ENCODE measurements at places on chromosomes 2 and 18. TPM values are rescaled to one million over a fixed set of nuclear protein-coding genes. Genes with fewer than 3 reads are reported as not detected.

GRCh38 chr2:212970132-212970531, 181.3 kb downstream of the IKZF2 start:
- peak; percentile 75 for DNase-seq

- no peak for DNase-seq
These were observed 115.9 kb upstream of the CD302 start for GRCh38 chr2:159913900-159914299.

The PIEZO2 gene
- 1.7 TPM for total RNA-seq

GRCh38 chr2:11343368-11343649, 1.1 kb downstream of the ROCK2 start:
- DNase-seq: no peak

The RNF152 gene
- total RNA-seq: 11.7 TPM

GRCh38 chr2:23468474-23469141, 83.6 kb downstream of the KLHL29 start:
- DNase-seq: no peak

GRCh38 chr2:134275058-134275862, 21.4 kb downstream of the MGAT5 start:
- DNase-seq: no peak

DNA sequence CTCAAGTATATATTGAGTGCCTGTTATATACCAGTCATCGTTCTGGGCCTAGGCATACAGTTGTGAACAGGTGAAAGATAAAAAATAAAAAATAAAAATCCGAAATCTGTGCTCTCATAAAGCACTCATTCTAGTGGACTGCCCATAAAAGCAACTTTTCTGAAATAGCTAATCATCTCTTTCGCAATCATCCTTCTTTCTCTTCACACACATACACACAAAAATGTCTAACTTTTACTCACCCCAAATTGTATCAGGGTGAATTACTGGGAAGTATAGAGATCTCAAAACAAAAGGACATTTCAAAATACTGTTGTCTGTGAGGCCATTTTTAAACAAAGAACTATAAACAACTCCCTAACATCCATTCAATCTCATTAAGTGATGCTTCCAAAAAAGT, 29.6 kb upstream of the ORC2 start:
- peak; percentile 70 for DNase-seq

DNA sequence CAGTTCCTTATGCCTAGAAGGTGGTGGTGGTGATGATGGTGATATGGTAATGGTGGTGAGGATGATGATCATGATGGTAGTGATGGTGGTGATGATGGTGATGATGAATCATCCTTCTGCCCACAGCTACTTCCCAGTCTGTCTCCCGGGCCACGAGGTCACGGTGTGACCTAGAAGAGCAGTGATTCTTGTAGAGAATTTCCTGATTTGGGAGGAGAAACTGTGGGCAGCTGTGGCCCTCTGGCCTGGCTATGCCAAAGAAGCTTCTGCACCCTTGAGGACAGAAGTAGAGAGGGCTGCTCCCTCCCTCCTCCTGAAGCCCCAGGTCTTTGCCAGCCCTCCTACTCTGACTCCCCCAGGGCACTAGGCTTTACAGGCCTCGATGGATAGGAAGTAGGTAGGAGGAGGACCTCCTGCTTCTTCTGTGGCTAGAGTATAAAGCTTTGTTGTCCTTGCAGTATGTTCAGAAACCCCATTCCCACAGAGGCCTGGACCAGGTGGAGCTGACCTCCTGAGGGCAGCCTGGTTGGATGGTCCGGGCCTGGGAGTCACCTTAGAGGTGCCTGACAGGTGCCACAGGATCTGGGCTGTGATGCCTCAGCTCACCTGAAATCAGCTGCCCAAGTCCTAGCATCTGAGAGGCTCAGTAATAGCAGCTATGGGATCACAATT, 57.9 kb upstream of the EPAS1 start:
- no peak for DNase-seq

DNA sequence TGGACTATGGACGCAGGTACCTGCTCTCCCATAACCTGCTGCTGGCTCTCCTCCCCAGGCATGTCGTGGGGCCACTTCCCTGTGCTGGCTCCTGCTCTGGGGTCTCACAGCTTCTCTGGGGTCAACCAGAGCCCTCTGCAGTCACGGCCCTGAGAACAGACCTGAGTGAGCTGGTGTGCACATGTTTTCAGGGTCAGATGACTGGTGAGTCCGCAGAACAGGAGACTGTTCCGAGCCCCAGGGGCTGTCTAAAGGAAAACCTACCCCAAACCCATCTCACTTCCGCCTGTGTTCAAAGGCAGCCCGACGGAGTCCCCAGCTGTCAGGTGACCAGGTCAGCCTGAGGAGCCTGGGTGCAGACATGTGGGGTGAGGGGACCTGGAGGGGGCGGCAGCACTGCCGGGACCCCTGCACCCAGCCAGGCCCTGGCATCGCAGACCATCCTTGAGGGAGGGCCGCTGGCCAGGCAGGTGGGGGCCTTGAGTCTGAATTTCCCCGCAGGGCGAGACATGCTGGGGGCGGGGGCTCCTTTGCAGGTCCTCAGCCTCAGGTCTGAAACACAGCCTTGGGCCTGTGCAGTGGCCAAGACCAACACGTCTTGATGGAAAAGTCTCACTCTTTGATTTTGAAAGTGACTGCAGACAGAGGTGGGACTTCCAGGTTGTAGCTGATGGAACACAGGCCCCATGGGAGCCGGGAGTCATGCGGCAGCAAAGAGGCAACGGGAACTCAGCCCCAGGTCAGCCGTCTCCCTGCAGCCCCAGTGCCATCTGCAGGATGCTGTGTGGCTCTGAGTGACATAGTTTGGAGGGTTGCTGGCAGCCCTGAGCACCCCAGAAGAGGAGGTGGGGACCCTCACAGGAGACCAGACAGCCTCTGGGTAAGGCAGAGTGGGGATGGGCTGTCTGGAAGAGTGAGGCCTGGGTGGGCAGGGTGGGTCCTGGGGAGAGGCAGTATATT, 65.3 kb downstream of the TWIST2 start:
- no peak for DNase-seq

DNA sequence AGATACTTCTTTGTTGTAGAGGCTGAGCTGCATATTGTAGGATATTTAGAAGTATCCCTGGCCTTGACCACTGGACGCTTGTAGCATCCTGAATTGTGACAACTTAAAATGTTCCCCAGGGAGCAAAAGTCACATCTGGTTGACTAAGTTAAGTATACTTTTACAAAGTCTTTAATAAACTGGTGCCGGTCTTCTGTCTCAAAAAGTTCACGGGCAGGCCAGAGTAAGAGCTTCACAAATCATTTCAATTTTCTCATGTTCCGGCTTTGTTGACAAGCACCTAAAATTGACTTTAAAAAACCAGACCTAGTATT, 18.4 kb downstream of the ATP8B1 start:
- no peak for DNase-seq

DNA sequence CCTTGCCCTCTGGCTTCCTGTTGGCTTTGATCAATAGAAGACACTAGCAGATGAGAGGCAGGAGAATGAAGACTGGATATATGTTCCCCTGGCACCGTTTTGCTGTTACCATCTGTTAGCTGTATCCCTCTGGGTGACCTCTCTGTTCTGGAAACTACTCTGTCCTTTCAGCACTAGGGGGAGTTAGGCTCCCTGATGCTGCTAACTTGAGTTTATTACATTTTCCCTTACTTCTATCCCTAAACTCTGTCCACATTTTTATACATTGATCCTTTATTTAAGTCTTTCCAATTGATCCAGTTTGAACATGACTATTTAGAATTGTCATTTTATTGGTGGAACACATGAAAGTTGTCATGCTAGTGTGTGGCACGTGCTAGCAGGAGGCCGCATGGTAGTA, 1014.3 kb upstream of the CDH2 start:
- DNase-seq: peak; percentile 21

- no peak for DNase-seq
These were observed 183.7 kb downstream of the FHOD3 start for GRCh38 chr18:36481201-36481657.

- no peak for DNase-seq
These were observed 98.5 kb downstream of the TACR1 start for GRCh38 chr2:75100801-75101151.

The GTF2A1L gene
- total RNA-seq: 4.7 TPM

The LDLRAD4 gene
- total RNA-seq: 0.97 TPM

GRCh38 chr18:59651071-59651470, 46.2 kb downstream of the CCBE1 start:
- no peak for DNase-seq

The PLB1 gene
- total RNA-seq: 3.0 TPM

DNA sequence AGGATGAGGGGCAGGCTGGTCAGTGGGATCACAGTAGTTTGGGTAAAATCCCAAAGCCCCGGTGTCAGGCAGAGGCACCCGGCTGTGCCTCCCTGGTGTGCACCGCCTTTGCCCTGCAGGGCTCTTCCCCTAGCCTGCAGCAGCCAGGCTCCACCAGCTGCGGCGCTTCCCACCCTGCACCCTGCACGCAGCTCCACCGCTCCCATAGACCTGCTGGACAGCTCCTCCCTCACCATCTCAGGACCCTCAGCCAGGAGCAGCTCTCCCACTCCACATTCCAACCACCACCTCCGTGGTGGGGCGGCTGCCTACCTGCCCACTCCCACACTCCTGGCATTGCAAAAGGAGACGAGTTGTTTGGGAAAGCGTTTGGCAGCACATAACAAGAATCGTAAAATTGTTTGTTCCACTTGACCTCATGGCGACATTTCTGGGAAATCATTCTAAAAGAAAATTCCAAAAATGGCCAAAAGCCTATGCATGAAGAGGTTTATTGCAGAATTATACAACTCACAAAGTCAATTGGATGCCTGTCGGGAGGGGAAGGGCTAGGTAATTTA, 287.4 kb upstream of the HDAC4 start:
- DNase-seq: peak; percentile 7

GRCh38 chr18:58991167-58991798, 126.6 kb downstream of the ZNF532 start:
- DNase-seq: peak; percentile 51

- DNase-seq: no peak
These were observed 1.0 kb downstream of the CXCR4 start for GRCh38 chr2:136116813-136117390.
